ENCODE measurements at places on chromosomes 12 and 14.

GRCh38 chr12:118185602-118186397 lies 49.9 kb downstream of the PEBP1 start:
- H3K36me3 ChIP-seq, result peaks cover 18% of the 10 kb centered on the region
- H3K4me3 ChIP-seq, result no peak overlapping the region
- H3K4me1 ChIP-seq, result peaks cover 4% of the 10 kb centered on the region

GRCh38 chr12:32116897-32117296 lies 10.2 kb downstream of the BICD1 start:
- H3K27ac ChIP-seq, result peak overlapping the region; percentile 93
- peaks cover 31% of the 10 kb centered on the region for H3K4me1 ChIP-seq
- H3K4me3 ChIP-seq, result no peak overlapping the region
- no peaks in the 10 kb centered on the region for H3K27me3 ChIP-seq
- no peak for DNase-seq
- H3K36me3 ChIP-seq, result peaks cover 13% of the 10 kb centered on the region

DNA sequence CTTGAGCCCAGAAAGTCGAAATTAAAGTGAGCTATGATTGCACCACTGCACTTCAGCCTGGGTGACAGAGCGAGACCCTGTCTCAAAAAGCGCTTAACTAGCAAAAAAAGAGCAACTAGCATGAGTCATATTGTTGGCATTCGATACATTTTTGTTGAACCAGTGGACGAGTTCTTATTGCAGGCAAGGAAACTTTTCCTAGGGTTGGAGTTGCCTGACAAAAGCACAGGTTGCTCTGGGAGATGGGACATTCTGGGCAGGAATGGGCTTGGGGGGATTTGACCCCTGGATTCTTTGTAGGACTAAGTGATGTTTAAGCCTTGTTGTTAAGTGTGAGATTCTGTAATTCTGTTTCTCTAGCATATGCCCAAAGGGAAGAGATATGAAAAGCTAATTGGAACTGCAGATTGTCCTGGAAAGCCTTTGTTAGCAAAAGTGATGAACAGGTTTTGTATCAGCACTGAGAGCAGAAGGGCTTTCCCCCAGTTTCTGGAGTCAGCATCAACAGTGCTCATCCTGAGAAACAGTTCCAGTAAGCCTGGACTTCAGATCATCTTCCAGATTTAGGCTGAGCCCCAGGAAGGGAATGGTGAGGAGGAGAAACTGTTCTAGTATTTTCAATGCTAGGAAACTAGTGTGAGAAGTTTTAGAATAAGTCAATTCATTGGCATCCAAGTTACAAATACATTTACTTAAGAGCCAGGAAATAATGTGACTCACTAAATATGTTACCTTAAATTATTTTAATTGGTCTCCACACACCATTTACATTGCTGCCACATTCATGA lies 123.1 kb downstream of the SRGAP1 start:
- no peaks in the 10 kb centered on the region for H3K27me3 ChIP-seq
- H3K27ac ChIP-seq, result peak overlapping the region; percentile 32
- no peak overlapping the region for H3K4me3 ChIP-seq
- no peak for DNase-seq
- H3K36me3 ChIP-seq, result no peaks in the 10 kb centered on the region

DNA sequence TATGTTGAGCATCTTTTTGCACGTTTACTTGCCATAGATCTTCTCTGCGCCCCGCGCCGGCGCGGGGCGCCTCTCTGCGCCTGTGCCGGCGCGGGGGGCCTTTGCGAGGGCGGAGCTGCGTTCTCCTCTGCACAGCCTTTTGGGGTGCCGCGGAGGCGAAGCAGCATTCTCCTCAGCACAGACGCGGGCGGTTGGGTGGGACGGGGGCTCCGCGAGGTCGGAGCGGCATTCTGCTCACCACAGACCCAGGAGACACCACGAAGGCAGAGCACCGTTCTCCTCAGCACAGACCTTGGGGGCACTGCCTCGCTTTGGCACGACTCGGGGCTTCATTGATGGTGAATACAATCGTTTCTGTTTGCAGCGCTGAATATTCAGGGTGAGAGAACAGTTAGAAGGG lies 28.5 kb upstream of the ANHX start:
- no peak overlapping the region for H3K27ac ChIP-seq
- H3K4me3 ChIP-seq, result no peak overlapping the region
- no peaks in the 10 kb centered on the region for H3K36me3 ChIP-seq
- H3K27me3 ChIP-seq, result no peaks in the 10 kb centered on the region
- H3K4me1 ChIP-seq, result no peaks in the 10 kb centered on the region

DNA sequence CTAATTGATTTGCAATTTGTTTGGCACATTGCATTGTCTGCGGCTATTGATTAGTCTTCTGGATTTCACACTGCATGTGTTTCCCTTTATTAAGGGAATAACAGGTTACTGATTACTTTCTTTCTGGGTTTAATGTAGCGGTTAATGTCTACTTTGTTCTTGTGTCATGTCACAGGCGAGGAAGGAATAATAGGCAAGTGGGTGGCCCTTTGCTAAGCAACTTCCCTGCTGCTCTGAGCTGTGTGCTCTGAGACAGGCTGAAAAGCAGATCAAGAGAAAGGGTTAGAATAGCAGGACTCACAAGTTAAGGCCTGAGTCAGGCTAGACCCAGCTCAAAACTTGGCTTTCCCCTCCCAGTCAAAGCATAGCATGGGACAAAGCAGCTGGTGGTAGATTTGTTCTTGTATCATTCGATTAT lies 77.2 kb downstream of the NKX2-1 start:
- no peak overlapping the region for H3K27ac ChIP-seq
- peaks cover 45% of the 10 kb centered on the region for H3K27me3 ChIP-seq
- H3K4me3 ChIP-seq, result no peak overlapping the region
- no peak for DNase-seq

DNA sequence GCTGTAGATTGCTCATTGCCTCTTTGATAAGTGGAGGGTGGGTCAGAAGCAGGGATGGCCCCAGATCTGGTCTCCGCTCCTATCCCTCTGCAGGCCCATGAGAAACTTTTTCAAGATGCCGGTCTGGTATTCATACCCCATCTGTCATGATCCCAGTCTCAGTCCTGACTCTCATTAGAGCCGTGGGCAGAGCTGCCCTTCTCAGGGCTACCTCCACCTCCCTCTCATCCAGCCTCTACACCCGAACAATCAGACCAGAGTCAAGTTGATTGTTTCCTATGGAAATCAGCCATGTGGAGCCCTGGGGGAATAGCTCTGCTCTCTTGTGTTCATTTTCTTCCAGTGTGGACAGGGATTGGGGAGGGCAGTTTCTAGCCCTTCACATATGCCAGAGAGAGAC lies 45.8 kb downstream of the NEUROD4 start:
- no peaks in the 10 kb centered on the region for H3K36me3 ChIP-seq
- H3K27me3 ChIP-seq, result peaks cover 29% of the 10 kb centered on the region
- no peak overlapping the region for H3K4me3 ChIP-seq
- DNase-seq, result no peak

DNA sequence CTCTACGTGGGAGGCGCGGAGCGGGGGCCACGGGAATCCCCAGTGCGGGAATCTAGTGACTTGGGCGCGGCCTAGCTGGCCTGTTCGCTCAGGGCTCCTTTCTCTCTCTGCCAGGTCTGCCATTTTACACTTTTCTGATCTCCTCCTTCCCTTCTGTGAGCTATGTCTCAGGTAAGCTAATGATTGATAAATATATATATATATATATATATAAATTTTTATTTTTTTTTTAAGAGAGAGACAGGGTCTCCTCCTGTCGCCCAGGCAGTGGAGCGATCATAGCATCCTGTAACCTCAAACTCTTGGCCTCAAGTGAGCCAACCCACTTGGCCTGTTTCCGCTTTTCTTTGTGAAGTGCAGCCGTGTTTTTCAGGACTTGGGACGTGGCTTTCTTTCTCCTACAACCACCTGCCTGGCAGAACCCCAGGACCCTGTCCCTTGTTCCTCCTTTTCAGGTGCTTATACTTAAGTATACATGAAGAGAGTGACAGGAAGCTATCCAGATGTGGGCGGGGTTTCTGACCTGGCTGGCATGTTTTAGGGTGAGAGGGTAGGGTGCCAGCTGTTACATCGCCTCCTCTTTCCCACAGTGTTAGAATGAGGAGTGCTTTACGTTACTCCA lies 547 bp downstream of the ZNF140 start:
- no peaks in the 10 kb centered on the region for H3K27me3 ChIP-seq
- H3K4me3 ChIP-seq, result peak overlapping the region; percentile 76
- H3K27ac ChIP-seq, result peak overlapping the region; percentile 81
- no peaks in the 10 kb centered on the region for H3K4me1 ChIP-seq
- no peak for DNase-seq
- peaks cover 47% of the 10 kb centered on the region for H3K36me3 ChIP-seq

- no peaks in the 10 kb centered on the region for H3K4me1 ChIP-seq
- H3K4me3 ChIP-seq, result no peak overlapping the region
- no peak for DNase-seq
- no peaks in the 10 kb centered on the region for H3K36me3 ChIP-seq
- H3K27me3 ChIP-seq, result no peaks in the 10 kb centered on the region
- no peak overlapping the region for H3K27ac ChIP-seq
These were observed 60.4 kb upstream of the SEL1L start for GRCh38 chr14:81594012-81594411.

DNA sequence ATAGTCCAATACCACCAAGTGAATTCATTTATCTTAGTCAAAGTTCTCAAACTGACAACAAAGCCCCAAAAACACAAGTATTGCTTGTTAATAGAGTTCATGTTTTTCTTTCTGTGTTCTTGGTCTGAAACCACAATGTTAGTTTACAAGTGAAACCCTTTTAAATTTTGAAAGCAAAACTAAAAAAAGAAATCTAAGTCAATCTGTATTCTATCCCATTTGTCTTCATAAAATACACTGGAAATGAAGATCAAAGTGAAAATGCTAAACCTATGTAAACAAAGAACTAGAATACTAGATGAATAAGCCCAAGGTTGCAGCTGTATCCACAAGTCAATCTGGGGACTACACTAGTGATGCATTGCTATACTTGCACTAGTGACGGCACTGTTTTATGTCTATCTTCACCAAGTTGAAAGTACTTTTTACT lies 10.4 kb downstream of the MAP4K5 start:
- H3K27me3 ChIP-seq, result no peaks in the 10 kb centered on the region
- peak overlapping the region; percentile 37 for H3K27ac ChIP-seq
- peaks cover 11% of the 10 kb centered on the region for H3K36me3 ChIP-seq
- peaks cover 33% of the 10 kb centered on the region for H3K4me1 ChIP-seq
- H3K4me3 ChIP-seq, result no peak overlapping the region

DNA sequence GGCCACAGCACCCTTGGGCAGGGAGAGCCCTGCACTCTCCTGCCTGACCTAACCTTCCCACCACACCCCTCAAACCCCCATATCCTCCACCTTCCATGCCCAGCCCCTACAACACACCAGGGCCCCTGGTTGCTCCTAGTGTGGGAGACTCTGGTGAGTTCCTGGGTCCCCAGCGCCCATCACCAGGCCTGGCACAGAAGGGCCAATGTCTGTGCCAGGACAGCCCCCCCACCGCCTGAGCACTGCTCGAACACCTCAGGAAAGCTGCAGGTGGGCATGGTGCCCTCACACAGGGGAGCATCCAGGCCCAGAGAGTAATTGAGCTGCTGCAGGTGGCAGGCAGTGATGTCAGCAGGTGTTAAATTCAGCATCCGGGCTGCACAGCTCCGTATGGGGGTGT lies 15.2 kb downstream of the ADCY6 start:
- no peaks in the 10 kb centered on the region for H3K4me1 ChIP-seq
- no peak overlapping the region for H3K4me3 ChIP-seq
- DNase-seq, result no peak
- no peaks in the 10 kb centered on the region for H3K27me3 ChIP-seq
- H3K36me3 ChIP-seq, result peaks cover 54% of the 10 kb centered on the region

DNA sequence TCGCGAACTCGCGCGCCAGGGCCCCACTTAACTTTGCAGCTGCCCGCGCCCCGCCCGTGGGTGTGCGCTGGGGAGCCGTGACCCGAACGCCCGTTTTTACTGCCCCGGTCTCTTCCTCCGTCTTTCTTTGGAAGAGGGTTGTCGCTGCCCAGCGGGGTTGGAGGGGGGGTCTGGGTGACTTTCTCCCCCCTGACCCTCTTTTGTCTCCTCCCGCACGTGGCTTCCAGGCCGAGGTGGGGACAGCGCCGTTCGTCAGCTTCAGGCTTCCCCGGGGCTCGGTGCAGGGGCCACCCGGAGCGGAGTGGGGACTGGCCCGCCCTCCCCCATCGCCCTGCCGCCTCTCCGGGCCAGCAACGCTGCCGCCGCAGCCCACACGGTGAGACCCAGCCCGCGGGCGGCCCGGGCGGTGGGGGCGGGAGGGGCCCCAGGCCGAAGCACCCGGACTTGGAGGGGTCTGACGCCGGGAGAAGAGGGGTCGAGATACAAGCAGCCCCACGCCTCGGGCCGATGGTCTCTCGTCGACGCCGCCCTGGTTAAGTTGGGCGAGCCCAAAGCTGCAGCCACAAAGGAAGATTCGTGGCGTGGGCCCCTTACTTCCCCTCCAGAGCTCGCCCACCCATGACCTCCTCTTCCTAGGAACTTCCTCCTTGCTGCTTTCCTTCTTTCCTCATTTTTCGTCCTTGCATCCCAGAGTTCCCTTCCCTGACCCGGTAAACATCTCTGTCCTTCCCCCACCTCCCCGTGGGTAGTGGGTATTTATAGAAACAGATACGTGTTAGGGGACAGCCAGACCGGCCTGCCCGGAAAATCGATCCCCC lies 1.2 kb downstream of the DYRK2 start:
- peak overlapping the region; percentile 97 for H3K4me3 ChIP-seq
- DNase-seq, result no peak
- peaks cover 36% of the 10 kb centered on the region for H3K4me1 ChIP-seq
- no peaks in the 10 kb centered on the region for H3K36me3 ChIP-seq

DNA sequence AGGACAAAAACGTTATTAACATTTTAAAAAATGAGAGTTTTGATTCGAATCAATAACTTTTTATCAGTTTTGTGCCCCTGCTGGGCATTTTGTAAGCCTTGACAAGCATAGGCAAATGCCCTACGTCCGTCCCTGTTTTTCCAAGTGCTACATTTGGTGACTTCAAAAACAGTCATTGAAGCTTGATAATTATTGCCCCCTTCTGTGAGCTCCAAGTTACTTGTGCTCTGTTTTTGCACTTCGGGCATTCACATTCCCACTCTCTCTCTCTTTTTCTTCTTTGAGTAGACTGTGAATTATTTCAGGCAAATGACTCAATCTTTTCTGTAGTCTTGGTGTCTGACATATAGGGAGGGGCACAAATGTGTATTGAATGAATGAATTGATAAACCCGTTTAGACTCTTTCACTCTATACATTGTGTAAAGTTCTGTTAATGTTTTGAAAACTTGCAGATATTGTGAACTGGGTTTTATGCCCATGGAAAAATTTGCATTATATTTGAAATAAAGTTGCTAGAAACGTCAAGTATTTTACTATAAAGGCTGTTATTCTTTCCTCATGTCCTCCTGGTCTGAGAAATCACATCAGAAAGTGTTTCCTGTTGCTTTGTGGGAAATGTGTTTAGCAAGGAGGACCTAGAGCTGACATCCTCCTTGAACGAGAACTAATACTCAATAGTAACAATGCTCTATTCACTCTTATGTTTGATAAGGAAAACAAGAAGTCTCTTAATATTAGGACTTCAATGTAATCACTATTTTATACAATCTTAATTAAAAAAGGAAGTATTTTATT lies 1.4 kb downstream of the APAF1 start:
- DNase-seq, result no peak
- peaks cover 35% of the 10 kb centered on the region for H3K36me3 ChIP-seq
- H3K4me3 ChIP-seq, result peak overlapping the region; percentile 67
- peak overlapping the region; percentile 90 for H3K27ac ChIP-seq
- H3K4me1 ChIP-seq, result peaks cover 9% of the 10 kb centered on the region

GRCh38 chr12:19981944-19982343 lies 386.4 kb upstream of the PDE3A start:
- DNase-seq, result no peak
- H3K27me3 ChIP-seq, result no peaks in the 10 kb centered on the region
- no peak overlapping the region for H3K4me3 ChIP-seq
- H3K4me1 ChIP-seq, result no peaks in the 10 kb centered on the region
- no peak overlapping the region for H3K27ac ChIP-seq
